ENCODE measurements at places on chromosomes 16 and 17.

- no peak for DNase-seq
These were observed 14.8 kb upstream of the NUDT16L1 start for GRCh38 chr16:4678596-4678995.

GRCh38 chr17:50848711-50849110 lies 13.3 kb downstream of the WFIKKN2 start:
- no peak for DNase-seq

- DNase-seq: peak; percentile 86
These were observed 3.2 kb upstream of the TMEM88 start for GRCh38 chr17:7851438-7852261.

- DNase-seq: no peak
These were observed 880 bp downstream of the SARM1 start for GRCh38 chr17:28372203-28372944.

- no peak for DNase-seq
These were observed 100.7 kb downstream of the SALL1 start for GRCh38 chr16:51050377-51050706.

Data from stimulated activated CD4-positive, alpha-beta T cell treated with anti-CD3 and anti-CD28 coated beads, TNF-alpha, amount 100 ng/mL, for 4 hours (primary cell).